ENCODE measurements at places on chromosomes 2 and 18.

GRCh38 chr2:115105966-115106365 lies 663.5 kb downstream of the DPP10 start:
- DNase-seq = no peak

DNA sequence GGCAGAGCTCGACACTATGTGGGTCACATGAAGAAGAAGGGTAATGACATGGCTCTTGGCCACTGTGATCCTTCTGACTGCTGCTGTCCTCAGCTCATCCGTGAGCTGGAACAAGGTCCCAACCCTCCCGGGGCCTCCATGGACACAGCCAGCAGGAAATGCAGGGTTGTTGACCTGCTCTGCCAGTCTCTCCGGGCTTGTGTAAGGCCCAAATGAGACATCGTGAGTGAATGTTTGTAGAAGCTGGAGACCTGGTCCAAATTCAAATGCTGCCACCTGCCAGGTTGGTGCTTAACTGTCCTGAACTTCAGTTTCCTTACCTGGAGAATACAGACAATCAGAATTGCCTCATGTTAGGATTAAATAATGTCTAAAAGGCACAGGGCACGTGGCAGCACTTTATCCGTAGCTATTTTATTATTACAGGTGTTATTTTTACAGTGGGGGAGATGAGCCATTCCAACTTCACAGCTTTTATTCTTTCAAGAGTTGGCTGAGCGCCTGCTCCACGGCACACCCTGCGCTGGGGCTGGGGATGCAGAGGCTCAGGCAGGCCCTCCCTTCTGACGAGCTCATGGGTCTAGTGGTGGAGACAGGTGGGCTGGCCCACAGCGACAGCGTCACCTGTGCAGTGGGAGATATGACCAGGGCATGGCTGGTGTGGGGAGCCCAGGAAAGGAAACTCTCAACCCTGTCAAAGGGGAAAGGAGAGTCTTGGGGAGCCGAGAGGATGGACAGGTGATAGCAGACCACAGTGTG lies 15.1 kb downstream of the ARHGEF4 start:
- no peak for DNase-seq

DNA sequence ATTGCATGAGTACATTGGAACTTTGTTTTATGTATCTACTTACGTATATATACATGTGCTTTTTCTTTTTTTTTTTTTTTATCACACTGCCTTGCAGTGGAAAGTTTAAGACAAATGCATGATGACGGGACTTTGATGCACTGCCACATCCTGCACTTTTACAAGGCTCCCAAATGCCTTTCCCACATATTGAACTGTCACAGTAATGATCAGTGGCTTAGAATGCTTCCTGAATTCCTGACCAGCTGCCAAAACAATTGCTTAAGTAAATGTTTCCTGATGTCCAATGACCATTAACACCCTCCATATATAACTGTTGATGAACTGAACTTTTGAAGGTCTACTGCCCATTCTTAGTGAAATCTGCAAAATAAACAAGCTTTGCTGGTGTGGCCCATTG lies 60.2 kb downstream of the LYPD6B start:
- no peak for DNase-seq

DNA sequence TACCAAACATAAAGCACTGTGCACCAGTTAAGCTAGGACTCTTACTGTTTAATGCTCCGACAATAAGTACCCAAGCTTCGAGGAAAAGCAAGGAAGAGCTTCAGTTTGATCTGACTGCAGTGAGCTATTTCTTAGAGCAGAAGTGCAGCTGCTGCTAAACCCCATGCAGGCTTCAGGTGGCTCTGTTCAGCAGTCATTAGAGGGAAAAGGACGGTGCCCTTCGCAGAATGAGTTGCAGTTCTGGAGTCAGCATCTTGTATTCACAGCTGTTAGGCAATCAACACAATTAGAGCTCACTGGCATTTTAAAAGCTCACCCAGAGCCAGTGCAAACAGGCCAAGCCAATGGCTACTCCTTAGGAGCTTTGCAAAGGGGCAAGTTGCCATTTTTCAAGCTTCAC lies 1.5 kb upstream of the CERKL start:
- peak; percentile 45 for DNase-seq

- DNase-seq = peak; percentile 19
Observed at GRCh38 chr2:155266583-155266982, 568.1 kb downstream of the KCNJ3 start.

- no peak for DNase-seq
Observed at GRCh38 chr18:3547891-3548615, 98.1 kb downstream of the TGIF1 start.

GRCh38 chr18:38307914-38308313 lies 742.3 kb upstream of the CELF4 start:
- no peak for DNase-seq

DNA sequence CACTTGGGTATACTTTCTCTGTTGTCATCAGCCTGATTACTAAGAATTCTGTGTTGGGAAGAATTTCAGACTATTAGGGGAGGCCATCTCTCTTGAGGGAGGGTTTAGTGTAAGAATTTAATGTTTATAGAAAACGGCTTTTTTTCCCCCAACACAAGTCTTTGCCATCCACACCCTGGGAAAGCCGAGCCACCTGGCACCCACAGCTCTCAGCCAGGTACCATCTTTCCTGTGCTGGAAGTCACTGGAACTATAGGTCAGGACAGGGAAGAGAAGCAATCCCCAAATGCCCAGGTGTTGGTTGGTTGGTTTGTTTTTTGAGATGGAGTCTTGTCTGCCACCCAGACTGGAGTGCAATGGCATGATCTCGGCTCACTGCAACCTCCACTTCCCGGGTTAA lies 155.1 kb downstream of the SMAD7 start:
- DNase-seq = no peak

DNA sequence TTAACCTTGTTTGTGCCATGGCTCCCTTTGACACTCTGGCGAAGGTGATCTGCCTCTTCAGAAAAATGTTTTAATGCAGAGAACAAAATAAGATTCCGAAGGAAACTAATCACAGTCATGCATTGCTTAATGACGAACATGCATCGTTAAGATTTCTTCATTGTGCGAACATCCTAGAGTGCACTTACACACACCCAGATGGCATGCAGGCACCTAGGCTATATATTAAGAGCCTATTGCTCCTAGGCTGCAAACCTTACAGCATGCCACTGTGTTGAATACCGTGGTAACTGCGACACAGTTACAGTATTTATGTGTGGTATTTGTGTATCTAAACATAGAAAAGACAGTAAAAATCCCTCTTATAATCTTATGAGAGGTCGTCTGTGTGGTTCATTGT lies 8.3 kb downstream of the ASAP2 start:
- DNase-seq = no peak

DNA sequence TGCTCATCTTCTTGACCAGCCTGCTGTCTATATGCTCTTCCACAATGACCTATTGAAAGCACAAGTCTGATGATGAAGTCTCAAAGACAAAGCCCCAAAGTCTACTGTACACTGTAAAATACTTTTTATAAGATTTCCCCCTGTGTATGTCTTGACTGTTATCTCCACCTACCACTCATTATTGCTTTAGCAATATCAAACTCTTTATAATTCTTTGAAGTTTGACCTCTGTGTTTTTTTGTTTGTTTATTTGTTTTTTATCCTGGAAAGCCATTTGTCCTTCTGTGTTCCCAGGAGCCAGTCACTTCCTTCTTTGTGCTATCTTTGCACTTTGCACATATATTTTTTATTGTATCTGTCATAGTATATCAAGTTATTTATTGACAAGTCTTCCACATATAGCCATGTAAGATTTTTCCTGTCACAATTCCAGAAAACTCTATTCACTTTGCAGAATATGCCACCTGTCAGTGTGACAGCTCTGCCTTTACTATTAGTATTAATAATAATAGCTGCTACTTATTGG lies 66.3 kb downstream of the RND3 start:
- DNase-seq = no peak

- no peak for DNase-seq
Observed at GRCh38 chr2:127611076-127611925, 34.7 kb upstream of the GPR17 start.

- DNase-seq = no peak
Observed at GRCh38 chr2:192498747-192499146, 304.0 kb upstream of the TMEFF2 start.

Measured in DMS53 (cell line).